Cardiac muscle cell (in vitro differentiated cells and primary cell): ENCODE measurements at places on chromosomes 5 and 9.

GRCh38 chr5:124089578-124089977 lies 577.6 kb downstream of the CSNK1G3 start:
- DNase-seq = no peak

- DNase-seq = no peak
These were observed 374.9 kb downstream of the TLE4 start for GRCh38 chr9:79946712-79947111.

- peak; percentile 87 for DNase-seq
These were observed 47.1 kb upstream of the CTSL start for GRCh38 chr9:87678650-87679355.

DNA sequence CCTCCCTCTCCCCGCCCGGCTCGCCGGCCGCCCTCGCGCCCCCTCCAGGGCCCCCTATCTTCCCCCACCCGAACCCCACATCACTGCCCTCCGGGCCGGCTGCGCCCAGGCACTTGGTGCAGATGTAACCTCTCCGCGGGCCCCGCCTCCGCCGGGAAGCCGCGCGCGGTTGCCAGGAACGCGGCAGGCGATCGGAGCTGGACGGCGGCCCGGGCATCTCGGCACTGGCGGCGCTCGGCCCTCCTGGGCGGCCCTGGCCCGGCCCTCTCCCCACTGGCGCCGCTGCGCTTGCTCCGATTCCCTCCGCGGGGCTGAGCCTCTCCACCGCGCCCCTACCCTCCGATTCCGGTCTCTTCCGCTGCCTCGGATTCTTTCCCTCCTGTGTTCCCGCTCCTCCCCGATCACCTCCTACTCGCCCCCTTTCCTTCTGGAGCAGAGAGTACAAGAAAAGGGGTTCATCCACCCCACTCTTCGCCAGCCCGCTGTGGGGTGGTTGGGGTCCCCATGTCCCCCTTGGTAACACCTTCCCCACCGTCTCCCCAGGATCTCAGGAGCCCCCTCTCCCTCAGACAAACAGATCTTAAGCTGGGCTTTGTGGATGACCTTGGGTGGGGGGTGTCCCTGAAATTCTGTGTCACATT lies 70.6 kb downstream of the C9orf50 start:
- DNase-seq = peak; percentile 92

DNA sequence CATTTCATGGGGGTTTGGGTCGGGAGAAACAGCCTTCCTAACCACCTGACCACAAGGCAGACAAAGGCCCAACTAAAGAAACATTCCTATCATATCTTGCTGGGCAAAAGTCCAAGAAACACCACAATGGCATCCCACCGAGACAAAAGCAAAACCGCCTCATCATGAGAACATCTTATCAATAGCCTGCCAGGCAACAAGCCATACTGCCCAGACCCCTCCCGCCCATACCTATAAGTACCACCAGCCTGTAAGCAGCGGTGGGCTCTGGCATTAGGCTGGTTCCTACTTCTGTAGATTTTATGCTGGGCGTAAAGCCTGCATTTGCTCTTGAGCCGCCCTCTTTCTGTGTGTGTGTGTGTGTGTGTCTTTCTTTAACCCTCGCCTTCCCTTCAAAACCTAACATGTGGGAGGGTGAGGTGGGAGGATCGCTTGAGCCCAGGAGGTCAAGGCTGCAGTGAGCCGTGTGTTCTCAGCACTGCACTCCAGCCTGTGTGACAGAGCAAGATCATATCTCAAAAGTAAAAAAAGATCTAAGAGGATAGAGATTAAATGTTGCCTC lies 56.9 kb downstream of the PDE6A start:
- DNase-seq = peak; percentile 62

DNA sequence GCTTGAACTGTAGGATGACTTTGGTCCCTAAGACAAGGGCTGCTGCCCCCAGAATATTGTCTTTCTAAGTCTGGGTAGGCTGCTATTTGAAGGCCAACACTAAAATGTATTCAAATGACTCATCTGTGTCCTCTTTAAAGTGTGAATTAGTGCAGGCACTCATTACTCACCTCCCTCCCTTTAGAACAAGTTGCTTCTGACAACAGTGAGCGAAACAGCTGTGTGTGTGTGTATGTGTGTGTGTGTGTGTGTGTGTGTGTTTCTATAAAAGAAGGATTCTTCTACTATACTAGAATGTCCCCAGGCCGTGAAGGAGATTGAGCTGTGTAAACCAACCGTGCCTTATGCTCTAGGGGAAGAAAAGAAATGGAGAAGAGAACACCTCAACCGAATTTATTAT lies 1337.2 kb downstream of the PTPRD start:
- DNase-seq = no peak

GRCh38 chr5:90224342-90224741 lies 185.2 kb downstream of the CETN3 start:
- no peak for DNase-seq

DNA sequence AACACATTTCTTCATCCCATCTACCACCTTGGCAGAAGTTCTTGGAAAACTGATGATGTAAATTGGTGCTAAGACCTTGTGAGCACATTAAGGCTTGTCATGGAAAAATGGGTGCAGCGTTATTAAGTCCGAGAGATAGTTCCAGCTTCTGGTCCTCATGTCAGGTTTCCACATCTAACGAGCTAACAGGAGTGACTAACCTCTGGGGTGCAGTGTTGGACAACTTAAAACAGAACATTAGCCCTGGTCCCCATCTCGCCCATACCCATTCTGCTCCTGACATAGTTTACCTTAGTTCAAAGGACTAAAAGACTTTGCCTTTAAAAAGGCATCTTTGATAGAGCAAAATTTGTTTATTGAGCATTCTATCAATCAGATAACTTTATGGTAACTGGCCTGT lies 128.0 kb downstream of the SLC1A3 start:
- DNase-seq = peak; percentile 19

DNA sequence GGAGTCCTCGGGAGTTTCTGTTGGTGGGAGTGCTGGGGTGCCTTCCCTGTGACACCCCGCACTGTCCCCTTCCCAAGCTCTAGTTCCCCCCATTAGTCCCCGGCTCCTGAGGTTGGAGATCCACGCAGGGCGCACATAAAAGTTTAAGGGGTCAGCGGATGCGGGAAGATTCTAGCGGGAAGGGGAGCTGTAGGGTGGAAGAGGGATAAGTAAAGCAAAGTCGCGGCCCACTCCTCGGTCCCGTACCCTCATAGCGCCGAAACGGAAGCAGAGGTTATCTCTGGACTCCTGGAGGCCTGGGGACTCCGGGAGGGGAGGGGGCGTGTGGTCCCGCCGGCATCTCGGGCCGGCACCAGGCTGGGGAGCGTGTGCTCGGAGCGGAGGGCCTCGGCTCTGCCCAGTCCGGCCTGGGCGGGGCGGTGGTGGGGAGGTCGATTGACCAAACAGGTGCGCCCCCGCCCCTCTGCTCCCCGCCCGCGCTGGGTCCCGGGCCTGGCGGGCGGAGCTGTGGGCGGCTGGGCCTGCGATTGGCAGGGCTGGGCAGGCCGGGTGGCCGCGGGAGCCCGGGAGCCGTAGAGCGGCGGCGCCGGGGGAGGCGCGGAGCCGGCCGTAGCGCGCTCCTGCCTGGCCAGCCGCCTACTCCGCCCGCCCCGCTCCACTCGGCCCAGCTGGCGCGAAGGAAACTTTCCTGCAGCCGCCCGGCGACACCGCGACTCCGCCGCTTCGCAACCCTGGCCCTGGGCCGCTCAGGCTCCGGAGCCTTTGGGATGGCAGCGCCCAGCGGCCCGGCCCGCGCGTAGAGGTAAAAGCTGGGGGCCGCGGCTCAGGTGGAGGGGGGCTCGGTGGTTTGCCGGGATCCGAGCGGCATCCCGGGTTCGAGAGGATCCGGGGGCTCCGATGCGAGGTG lies 52.2 kb upstream of the DAB2IP start:
- peak; percentile 40 for DNase-seq

GRCh38 chr9:40925149-40925548 lies 203.3 kb downstream of the FOXD4L6 start:
- DNase-seq = no peak

DNA sequence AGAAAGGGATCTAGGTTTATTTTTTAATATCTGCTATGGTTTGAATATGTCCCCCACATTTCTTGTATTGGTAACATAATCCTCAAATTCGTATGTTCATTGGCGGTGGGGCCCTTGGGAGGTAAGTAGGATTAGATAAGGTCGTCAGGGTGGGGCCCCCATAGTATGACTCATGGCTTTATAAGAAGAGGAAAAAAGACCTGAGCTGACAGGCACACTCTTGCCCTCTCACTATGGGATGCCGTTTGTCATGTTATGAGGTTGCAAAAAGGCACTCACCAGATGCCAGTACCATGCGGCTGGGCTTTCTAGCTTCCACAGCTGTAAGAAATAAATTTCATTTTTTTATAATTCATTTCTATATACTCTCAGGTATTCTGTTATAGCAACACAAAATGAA lies 67.3 kb upstream of the SGCD start:
- no peak for DNase-seq

- DNase-seq = no peak
These were observed 202.6 kb downstream of the CDH12 start for GRCh38 chr5:22650511-22650910.

DNA sequence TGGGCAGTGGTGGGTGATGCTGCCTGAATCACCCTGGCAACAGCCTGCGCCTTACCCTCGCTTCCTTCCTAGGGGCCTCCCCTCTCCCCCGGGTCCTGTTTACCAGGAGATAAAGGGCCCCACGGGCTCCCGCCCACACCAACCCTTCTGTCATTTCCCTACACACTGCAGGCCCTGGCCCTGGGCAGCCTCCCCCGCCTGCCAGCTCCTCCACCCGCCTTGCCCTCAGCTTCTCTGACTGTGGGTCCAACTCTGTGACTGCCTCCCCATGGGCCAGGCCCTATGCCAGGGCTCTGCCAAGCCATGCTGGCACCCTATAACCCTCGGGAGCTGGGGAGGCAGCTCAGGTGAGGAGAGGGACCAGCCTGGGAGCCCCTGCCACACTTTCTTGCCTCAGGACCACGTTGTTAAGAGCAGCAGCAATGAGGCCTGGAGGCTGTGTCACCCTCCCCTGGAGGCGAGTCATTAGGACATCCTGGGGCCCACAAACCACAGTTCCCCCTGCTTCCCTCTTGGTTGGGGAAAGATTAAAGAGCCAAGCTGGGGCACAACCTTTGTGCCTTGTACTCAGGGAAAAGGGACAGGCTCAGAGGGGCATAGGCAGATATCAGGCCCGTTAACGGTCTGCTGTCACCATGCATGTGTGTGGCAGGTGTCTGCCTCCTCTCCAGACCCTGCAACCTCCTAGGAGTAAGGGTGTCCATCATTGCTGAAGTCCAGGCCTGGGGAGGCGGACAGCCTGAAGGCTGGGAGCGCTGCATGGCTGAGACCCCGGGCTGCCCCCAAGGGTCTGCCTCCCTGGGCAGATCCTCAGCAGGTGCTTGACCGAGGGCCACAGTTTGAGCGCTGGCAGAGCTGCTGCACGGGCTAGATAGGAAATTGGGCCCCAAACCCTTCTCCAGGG lies 2.8 kb downstream of the MGAT4B start:
- no peak for DNase-seq

DNA sequence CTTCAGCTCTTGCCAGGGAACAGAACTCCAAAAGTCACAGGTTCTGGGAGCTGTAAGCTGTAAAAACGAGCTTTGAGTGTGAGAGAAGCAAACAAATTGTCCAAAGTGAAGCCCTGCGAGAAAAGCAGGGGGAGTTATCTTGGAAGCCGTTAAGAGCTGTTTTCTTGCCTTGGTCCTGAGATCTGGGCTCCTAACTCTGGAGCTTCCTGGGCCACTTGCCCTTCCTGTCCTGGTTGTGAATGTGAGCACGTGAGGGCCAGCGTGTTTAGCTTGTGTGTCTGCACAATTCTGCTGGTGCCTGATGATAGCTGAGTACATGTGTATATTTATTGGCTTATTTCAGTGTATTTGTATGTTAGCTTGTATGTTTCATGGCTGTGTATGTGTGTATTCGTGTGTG lies 40.5 kb downstream of the DAB2IP start:
- DNase-seq = no peak

- DNase-seq = no peak
These were observed 59.0 kb upstream of the UBAC1 start for GRCh38 chr9:136020206-136020605.

DNA sequence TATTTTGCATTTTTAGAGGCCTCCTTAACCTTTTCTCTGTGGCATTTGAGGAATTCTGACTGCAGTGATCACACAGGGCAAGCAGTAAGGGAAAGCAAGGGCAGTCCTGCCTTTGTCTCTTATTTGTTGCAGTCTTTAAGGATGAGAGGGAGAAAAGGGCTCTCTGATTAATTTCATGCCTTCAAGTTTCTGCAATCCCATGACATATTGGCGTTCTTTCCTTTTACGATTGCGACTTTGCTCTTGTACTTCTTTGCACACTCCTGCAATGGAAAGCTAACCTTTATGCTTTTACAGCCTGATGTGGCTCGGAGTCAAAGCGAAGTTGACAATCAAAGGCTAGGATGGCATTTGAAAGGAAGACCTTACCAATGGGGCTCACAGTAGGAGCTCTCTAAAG lies 698.4 kb downstream of the DNAH5 start:
- no peak for DNase-seq

DNA sequence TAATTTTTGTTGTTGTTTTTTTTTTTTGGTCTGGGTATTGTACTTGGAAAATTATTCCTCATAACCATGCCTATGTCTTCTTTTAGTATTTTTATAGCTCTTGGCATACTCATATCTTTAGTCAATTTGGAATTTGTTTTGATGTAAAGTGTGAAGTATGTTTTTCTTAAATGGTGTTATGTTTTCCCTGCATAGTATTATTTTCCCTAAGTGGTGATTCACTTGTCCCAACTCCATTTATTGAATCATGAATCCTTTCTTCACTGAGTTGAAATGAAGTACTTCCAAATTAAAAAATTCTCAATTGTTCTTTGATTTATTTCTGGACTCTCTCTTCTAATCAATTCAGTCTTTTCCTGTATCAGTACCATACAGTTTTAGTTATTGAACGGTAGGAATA lies 46.5 kb downstream of the POLK start:
- no peak for DNase-seq

- DNase-seq = no peak
These were observed 809 bp downstream of the PCDHGA9 start for GRCh38 chr5:141403387-141403786.

DNA sequence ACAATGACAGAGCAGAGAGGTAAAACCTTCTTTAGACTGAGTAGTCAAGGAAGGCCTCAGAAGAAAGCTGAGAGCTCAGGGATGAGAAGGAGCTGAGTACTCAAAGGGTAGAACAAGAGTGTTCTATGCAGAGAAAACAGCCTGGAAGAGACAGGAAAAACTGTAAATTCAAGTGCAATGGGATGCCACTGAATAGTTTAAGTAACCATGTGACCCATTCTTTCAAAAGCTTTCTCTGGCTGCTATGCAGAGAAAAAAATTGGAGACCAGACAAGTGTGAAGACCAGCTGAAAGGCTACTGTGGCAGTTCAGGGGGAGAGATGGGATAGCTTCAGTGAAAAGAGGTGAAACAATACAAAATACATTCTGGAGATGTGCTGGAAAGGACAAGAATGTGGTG lies 61.3 kb upstream of the RNF38 start:
- DNase-seq = no peak

DNA sequence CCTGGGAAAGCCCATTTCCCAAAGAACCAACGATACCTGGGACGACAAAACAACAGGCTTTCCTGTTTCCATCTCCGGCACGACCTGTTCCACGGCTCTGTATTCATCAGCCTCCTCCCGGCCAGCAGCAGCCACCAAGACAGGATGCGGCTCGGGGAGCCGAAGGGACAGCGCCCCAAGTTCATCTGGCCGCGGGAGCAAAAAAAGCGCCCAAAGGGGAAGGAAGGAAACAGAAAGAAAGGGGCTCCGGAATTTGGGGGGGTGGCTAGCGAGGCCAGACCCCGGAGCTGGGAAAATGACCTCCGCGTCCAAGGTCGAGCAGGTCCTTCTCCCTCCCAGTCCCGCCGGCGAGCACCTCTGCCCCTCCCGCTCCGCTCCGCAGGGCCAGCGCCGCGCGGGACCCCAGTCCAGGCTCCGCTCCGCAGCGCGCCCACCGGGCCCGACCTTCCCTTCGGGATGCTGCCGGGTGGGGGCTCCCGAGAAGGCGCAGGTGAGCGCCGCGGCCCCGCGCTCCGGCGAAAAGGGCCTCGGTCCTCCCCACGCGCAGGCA lies 608 bp downstream of the ELOVL7 start:
- no peak for DNase-seq
